ENCODE measurements at places on chromosomes 5 and 9.
A peak's percentile ranks its signal among the peaks of the same experiment; 100 is the strongest.

DNA sequence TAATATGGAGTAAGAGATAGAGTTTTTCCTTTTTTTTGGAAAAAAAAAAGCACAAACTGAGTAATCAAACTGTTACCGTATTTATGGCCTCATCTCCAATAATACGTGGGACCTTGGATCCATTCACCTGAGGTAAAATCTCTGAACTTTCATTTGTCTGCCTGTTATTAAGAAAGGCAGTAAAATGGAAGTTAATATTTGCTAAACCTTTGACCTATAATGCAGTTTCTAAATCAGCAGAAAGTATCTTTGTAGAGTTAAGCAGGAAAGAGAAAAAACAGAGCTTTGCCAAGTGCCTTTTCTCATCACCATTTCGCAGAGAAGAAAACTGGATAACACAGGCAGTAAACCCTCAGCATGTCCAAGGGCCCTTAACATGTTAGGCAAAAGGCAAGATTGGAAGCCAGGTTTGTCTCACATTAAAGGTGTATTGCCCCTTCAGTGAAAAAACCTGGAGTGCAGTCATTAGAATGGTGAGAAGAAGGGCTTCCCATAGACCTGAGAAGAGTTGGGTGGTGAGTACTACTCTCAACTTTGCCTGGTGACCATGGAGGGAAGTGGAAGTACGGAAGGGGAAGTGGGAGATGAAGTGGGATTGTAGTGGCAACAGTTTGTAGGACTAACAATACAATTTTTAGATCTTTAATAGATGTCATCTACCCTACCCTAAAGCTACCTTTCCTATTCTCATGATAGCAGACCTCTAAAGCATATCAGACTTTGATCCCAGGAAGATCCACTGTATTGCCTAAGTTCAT, 65.4 kb upstream of the GRAMD2B start:
- no peak for DNase-seq

GRCh38 chr5:34703767-34704713, 47.9 kb downstream of the RAI14 start:
- DNase-seq: no peak

DNA sequence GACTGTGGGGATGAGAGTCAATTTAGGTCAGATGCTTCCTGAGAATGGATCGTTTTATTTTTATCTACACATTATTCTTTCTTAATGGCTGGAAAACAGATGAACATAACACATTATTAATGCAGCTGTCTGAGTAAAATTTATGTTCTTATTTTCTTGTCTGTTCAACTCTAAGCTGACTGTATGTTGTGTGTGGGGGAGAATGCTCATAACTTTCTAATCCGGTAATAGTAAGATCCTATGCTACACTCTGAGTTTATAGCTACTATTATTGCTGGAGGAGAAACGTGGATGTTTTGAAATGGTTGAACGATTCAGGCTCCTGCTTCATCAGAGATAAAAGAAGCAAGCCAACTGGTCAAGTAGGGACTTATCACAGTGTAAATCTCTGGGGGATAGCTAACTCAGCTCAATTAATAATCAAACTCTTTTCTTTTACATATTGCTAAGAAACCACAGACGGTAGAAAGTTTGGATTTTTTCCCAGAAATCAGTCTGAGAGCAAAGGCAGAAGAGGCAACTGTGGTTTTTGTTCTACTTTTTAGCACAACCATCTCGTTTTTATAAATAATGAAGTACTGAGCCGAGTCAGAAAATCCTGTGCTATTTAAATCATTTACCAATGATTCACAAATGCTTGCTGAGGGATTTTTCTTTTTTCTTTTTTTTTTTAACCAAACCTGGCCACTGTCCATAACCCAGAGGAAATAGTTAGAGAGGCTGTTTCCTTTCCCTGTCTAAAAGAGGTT, 265.0 kb upstream of the FAM174A start:
- no peak for DNase-seq

GRCh38 chr5:180074462-180074861, 2.9 kb upstream of the RNF130 start:
- DNase-seq: no peak

DNA sequence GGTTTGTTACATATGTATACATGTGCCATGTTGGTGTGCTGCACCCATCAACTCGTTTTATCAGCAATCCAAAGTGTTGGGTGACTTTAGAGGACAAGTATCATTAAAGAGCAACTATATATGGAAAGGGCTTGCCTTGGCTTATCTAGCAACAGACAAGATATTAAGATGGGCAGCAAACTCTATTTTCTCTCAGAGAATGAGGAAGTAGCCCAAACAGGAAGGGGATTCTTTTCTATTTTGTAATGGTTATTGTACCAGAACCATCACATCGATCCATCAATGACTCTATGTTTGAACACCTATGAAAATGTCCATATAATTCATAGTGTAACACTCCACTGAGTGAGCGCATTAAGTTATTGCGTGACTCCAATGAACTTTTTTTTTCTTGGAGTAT, 260.1 kb upstream of the SLC24A2 start:
- no peak for DNase-seq

DNA sequence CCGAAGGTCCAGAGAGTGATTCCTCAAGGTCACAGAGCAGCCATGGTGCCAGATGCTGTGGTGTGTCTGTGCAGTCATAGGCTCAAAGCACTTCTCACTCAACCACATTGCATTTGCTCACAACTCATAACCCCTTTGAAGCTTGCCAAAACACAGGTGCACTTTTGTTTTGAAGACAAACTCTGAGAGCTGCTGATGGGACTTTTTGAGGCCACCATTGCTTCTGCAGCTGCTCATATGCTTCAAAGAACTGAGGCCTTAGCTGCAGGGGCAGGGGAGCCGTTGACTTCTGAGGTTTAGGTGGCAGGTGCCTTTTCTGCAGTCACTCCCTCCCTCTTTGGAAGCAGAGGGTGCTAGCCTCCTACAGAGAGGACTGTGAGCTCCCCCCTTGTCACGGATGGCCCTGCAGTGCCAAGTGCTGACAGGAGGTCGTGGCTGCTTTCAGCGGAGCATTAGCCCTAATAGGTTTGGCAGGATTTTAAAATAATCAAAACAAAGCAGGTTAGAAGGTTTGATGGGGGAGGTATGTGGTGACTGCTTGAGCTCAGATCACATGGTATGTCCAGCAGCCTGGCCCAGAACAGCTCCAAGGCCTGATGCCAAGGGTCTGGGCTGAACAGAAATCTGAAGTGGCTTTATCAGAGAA, 232.1 kb downstream of the MAN2A1 start:
- peak; percentile 42 for DNase-seq

Data from testis (tissue), 5 donors.